ENCODE measurements at places on chromosomes 3 and 15.

DNA sequence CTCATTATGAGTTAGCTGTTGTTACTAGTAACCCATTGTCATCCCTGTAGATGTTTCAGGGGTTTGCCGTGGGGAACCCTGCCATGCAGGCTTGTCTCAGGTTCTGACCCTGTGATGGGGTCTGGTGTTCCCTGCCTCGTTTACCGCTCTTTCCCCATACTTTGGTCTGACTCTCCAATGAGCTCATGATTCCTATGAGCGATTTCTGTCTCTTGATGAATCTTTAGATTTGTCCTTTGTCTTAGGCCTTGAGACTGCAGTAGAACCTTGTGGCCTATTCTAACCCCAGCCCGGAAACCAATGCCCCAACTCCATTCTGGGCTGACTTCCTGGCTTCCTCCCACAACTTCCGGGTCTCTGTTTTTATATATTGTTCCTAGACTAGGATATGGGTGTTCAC lies 11.3 kb upstream of the IQGAP1 start:
- peak; percentile 75 for DNase-seq

DNA sequence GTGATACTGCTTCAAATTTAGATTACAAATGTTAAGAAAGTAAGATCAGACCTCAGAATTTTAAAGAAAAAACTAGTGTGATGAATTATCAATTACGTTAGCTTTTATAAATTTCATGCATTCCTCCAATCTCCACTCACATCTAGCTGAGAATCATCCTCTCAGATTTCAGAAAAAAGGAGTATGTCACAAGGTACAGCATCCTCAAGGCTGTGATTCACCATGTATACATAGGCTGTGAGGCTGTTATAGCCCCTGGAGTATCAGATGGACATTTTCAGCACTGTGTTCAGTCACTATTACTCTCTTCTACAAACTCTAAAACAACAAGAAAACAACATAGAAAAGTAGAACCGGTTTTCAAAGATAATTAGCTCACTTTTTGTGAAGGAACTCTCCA lies 214.4 kb downstream of the PCCB start:
- DNase-seq, result no peak

GRCh38 chr3:87771337-87772192 lies 287.2 kb downstream of the CGGBP1 start:
- peak; percentile 41 for DNase-seq

DNA sequence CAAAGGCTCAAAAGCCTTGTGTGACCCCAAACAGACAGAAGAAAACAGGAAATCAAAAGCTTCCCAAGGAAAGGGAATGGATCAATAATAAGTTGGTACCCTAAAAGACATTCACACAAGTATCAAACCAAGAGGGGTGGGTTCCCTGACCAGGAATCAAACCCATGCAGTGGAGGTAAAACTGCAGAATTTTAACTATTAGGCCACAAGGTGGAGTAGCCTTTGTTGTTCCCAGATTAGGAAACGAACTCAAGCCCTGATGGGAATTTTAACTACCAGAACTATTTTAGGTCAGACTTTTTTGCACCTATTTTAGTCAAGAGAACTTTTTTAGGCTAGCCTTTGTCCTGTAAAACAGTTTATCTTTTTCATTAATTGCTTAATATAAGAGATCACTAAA lies 31.4 kb downstream of the SETMAR start:
- DNase-seq, result no peak

- no peak for DNase-seq
Observed at GRCh38 chr3:141523615-141524375, 37.0 kb downstream of the RASA2 start.

- no peak for DNase-seq
Observed at GRCh38 chr3:86793786-86794185, 197.2 kb downstream of the VGLL3 start.

All from CD4-positive, alpha-beta T cell treated with Interleukin-17A for 4 hours (primary cell).